ENCODE measurements at places on chromosomes 2 and 18.

DNA sequence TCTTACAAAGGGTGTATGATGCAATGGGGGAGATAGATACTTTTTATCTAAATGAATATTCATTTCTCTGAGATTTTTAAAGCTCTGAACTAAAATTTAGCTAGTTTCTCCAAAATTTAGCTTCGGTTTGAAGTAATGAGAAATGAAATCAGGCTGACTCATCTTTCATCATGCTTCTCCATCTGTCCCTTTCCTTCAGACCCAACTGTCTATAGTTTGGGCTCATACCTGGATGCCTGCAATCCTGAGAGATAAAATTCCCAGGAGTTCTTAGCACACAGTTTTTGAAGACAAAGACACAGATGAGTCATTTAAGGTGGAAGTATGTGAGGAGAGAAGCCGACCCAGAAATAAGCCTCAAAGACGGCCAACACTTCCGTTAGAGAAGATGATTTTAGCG, 336.4 kb upstream of the CDH20 start:
- no peak for DNase-seq

DNA sequence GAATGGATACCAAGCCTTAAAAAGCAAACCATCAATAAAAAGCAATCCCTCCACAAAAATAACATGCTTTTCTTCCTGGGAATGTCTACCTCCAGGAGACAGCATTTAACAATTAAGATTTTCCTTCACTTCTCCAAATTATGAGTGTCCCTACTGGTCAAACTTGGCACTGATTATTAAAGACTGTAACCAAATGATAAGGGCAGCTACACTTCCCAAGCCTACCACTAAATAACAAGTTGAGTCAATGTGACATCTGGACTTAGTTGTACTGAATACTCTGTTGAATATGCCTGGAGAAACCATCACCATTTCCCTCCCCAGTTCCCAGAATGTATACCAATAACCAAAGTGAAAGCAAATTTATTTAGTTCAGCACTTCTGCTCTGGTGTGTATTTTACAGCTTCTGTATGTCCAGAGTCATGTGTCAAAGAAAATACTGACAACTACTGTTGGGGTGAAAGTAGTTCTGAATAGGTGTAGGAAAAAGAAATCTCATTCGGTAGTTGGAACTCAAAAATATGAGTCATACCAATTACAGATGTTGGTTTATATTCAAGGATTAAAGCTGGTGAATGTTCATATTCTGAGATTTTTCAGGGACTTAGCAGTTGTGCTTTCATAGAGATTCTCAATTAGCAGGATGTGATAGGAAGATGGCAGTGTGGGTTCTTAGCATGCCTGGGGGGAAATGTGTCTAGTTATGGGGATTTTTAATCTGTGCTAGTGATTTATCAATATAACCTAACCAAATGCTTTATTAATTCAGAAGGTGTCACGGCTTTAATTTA, 1291.6 kb upstream of the GYPC start:
- DNase-seq, result no peak

DNA sequence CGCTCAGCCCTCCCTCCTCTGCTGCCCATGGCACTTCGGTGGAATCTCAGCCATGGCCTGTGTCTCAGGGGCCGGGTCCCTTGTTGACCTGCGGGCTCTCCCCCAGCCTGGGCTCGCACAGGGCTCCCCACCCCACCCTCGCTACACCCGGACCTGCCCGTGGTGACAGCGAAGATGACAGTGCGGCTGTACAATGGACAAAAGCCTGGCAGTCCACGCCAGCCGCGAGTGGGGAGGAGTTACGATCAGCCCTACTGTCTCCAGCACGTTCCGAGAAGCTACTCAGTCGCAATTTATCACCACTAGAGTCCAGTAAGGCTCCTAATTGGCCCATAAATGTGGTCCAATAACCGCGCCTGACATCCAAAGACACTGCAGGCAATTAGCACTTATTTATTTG, 31.6 kb downstream of the GBX2 start:
- DNase-seq, result no peak

DNA sequence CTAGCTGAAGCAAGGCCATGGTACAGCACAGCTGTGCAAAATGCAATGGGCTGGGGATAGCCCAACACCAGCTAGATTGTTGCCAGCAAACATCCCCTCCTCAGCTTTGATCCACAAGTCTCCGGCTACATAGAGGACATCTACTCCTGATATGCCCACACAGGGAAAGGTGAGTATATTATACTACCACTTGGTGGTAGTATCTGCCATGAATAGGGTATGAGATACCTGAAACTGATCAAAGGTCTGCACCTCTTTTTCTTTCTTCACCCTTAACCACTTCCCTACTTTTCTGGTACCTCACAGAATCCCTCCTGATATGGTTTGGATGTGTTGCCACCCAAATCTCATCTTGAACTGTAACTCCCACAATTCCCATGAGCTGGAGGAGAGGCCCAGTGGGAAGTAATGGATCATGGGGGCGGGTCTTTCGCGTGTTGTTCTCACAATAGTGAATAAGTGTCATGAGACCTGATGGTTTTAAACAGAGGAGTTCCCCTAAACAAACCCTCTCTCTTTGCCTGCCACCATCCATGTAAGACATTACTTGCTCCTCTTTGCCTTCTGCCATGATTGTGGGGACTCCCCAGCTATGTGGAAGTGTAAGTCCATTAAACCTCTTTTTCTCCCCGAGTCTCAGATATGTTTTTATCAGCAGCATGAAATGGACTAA, 279.6 kb downstream of the TXNL1 start:
- no peak for DNase-seq

GRCh38 chr2:48070415-48070814, 164.1 kb upstream of the FBXO11 start:
- no peak for DNase-seq

- no peak for DNase-seq
Measured at GRCh38 chr2:73716543-73717250, 20.4 kb downstream of the TPRKB start.

DNA sequence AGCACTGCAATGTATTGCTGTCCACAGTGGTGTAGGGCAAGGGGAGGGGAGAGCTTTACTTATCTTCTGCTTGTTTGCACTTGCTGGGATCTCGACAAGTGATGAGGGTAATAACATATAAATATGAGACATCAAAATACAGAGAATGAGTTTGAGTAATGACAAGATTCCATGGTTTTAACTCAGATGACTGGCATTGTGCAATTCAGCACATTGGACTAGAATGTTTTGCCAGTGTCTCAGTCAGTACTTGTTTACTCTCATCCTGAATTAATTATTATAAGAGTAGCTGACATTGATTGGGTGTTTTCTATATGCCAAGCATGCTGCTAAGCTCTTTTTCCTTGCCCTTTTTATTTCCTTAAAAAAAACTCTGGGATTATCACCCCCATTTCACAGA, 306.7 kb upstream of the MMADHC start:
- no peak for DNase-seq
